Activated naive CD8-positive, alpha-beta T cell treated with anti-CD3 and anti-CD28 coated beads for 36 hours (primary cell): ENCODE measurements at places on chromosomes 11 and 22. TPM values are rescaled to one million over a fixed set of nuclear protein-coding genes. Genes with fewer than 3 reads are reported as not detected.

The TUG1 gene
- 47.4 TPM for total RNA-seq

The KDM4E gene
- not detected for total RNA-seq

The MICAL3 gene
- total RNA-seq, result 41.3 TPM

The ART1 gene
- total RNA-seq, result not detected

The POU2AF3 gene
- not detected for total RNA-seq

The TEX12 gene
- 0.25 TPM for total RNA-seq

The ST14 gene
- total RNA-seq, result 0.48 TPM

DNA sequence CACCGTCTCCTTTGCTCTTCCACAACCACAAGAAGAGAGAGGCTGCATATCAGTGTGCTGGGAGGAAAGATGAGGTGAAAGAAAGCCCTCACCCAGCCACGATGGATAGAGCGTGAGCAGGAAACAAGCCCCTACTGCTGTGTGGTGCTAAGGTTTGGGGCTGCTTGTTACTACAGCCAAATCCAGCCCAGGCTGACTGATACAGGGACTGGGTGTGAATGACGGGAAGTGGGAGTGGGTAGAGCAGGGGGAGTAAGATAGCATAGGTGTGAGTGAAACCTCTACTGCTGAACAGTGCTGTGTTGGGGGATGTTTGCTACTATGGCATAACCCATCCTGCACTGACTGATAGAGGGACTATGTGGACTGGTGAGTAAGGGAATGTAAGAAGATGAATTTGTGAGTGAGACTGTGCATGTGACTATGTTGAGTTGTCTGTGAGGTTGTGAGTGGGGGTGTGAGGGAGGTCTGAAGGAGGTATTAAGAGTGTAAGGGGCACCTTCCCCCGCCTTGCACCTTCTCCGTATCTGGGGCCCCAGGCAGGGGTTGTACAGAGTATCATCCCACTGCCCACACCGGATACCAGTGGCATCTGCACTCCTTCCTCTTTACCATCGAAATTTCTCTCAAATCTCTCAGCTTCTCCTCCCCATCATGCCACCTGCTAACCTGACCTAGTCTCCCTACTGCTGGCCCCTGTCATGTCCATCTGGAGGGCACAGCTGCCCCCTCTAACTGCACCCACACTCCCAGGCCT, 91.5 kb downstream of the MN1 start:
- H3K4me3 ChIP-seq, result no peak overlapping the region
- DNase-seq, result no peak
- no peak overlapping the region for H3K27ac ChIP-seq
- H3K36me3 ChIP-seq, result no peaks in the 10 kb centered on the region
- no peaks in the 10 kb centered on the region for H3K4me1 ChIP-seq

DNA sequence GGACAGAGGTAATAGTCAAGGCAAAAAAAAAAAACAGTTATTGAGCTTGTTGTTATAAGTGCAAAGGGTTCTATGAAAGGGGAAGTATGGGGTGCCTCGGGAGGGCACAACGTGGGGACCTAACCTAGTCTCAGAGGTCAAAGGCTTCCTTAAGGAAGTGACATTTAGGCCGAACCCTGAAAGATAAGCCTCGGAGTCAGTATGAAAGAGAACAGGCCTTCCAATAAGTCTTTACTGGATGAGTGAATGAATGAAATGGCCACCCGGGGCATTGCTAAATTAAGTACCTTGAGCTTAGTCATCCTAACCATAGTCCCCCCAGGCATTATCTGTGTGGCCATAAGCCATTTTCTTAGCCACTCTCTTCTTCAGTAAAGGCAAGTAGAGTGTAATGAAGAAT, 19.7 kb downstream of the FLI1 start:
- peaks cover 79% of the 10 kb centered on the region for H3K4me1 ChIP-seq
- no peaks in the 10 kb centered on the region for H3K27me3 ChIP-seq
- no peak overlapping the region for H3K4me3 ChIP-seq
- peaks cover 40% of the 10 kb centered on the region for H3K36me3 ChIP-seq

DNA sequence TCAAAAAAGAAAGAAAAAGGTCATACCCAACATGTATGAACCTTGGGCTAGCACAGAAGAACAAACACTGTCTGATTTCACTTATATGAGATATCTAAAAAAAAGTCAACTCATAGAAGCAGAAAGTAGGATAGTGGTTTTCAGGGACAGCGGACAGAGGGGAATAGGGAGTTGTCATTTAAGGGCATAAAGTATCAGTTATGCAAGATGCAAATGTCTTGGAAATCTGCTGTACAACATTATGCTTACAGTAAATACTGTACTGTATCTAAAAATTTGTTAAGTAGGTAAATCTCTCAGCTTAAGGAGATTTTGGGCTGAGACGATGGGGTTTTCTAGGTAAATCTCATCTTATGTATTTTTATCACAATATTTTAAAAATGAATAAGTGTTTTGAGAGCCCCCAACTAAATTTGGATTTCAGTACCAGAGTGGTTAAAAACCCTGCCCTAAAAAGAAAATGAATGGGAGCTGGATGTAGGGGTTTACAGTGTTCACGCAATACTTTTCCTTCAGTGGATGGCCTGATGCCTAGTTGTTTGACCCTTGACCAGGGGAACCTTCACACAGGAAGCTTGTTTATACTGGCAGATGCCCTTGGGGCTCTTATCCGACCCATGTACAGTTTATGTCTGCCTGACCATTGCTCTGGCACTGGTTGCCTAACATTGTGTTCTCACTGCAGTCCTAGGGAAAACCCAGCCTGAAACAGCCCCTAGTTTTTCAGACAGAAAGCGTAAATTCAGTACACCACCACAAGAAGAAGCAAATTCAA, 34.8 kb downstream of the SLC22A9 start:
- H3K27me3 ChIP-seq, result peaks cover 7% of the 10 kb centered on the region
- H3K4me1 ChIP-seq, result no peaks in the 10 kb centered on the region
- DNase-seq, result no peak
- no peak overlapping the region for H3K27ac ChIP-seq

GRCh38 chr11:103222806-103223205, 113.6 kb downstream of the DYNC2H1 start:
- H3K4me1 ChIP-seq, result no peaks in the 10 kb centered on the region
- no peaks in the 10 kb centered on the region for H3K27me3 ChIP-seq
- no peak for DNase-seq
- H3K36me3 ChIP-seq, result no peaks in the 10 kb centered on the region
- H3K4me3 ChIP-seq, result no peak overlapping the region

GRCh38 chr11:35826006-35826405, 117.9 kb upstream of the LDLRAD3 start:
- no peaks in the 10 kb centered on the region for H3K36me3 ChIP-seq
- no peak overlapping the region for H3K27ac ChIP-seq
- peaks cover 9% of the 10 kb centered on the region for H3K4me1 ChIP-seq
- H3K4me3 ChIP-seq, result no peak overlapping the region

DNA sequence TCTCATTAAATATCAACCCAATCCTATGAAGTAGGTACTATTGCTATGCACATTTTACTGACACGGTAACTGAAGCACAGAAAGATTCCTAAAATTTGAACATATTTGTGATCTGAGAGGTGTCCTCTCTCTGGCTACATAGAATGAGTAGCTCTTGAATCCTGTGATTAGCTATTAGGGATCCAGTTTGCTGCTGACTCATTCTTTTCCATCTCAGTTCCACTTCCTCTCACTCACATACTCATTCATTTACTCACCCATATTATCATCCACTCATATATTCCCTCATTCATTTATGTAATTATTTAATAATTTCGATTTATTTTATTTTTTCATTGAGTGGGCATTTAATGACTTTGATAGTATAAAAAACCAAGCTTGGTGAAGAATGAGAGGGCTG, 42.7 kb downstream of the OR5B17 start:
- peaks cover 22% of the 10 kb centered on the region for H3K27me3 ChIP-seq
- no peak overlapping the region for H3K27ac ChIP-seq
- no peak for DNase-seq
- no peaks in the 10 kb centered on the region for H3K4me1 ChIP-seq

DNA sequence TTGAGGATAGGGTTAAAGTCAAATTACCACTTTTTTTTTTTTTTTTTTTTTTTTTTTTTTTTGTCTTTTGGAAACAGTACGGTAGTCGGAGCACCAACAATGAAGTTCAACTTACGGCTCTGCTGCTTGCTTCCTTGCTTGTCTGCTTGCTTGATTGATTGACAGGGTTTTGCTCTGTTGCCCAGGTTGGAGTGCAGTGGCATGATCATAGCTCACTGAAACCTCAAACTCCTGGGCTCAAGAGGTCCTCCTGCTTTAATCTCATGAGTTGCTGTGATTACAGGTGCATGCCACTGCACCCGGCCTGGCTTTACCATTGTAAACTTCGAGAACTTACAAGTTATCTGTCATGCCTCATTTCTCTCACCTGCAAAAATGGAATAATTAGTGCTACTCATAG, 5.8 kb downstream of the SGSM3 start:
- no peak overlapping the region for H3K27ac ChIP-seq
- H3K36me3 ChIP-seq, result peaks cover 10% of the 10 kb centered on the region
- H3K27me3 ChIP-seq, result no peaks in the 10 kb centered on the region
- H3K4me1 ChIP-seq, result peaks cover 30% of the 10 kb centered on the region

DNA sequence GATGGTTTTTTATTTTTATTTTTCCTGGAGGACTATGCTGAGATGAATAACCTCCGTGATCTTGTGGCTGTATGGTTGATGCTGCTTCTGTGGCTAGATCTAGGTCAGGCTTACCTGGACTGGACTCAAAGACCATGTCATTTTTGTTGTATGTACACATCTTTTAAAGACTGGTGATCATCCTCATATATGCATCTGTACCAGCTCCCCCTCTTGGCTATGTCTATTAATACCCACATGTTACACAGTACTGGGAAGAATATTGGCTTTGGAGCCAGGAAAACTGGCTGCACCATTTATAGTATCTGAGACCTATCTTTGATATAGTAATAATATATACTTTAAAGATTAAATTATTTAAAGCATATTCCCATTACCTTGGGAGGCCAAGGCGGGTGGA, 18.4 kb upstream of the PITPNB start:
- peaks cover 4% of the 10 kb centered on the region for H3K36me3 ChIP-seq
- H3K4me1 ChIP-seq, result peaks cover 5% of the 10 kb centered on the region
- DNase-seq, result no peak

DNA sequence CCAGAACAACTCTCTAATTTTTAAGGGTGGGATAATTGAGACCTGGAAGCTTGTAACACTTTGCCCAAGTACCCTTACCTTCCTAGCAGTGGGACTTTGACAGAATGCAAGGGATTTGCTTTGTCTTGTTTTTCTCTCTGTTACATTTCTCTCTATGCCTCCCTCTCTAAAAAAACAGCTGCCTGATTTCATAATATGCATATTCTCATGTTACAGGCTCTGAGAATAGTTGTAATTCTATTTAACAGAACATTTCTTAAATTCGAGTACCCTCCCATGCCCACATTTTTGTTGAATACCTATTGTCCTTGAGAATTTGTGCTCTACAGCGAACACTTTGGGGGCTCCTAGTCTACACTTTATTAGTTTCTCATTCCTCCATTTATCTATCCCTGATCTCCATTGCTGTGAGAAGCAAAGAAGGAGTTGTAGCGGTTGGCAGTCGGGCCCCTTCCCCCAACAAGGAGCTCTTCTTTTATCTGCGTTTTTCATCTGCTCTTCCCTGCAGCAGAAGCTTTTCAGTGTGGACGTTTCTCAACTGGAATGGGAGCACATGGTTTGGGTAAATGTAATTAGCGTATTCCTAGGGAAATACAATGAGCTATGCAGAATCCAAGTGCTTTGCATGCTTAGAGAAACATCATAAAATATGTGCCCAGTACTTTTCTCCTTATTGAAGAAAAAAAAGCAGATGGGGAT, 117.7 kb upstream of the CCDC90B start:
- no peak overlapping the region for H3K27ac ChIP-seq
- no peaks in the 10 kb centered on the region for H3K36me3 ChIP-seq
- no peaks in the 10 kb centered on the region for H3K4me1 ChIP-seq
- H3K4me3 ChIP-seq, result no peak overlapping the region
- no peak for DNase-seq
- H3K27me3 ChIP-seq, result no peaks in the 10 kb centered on the region

DNA sequence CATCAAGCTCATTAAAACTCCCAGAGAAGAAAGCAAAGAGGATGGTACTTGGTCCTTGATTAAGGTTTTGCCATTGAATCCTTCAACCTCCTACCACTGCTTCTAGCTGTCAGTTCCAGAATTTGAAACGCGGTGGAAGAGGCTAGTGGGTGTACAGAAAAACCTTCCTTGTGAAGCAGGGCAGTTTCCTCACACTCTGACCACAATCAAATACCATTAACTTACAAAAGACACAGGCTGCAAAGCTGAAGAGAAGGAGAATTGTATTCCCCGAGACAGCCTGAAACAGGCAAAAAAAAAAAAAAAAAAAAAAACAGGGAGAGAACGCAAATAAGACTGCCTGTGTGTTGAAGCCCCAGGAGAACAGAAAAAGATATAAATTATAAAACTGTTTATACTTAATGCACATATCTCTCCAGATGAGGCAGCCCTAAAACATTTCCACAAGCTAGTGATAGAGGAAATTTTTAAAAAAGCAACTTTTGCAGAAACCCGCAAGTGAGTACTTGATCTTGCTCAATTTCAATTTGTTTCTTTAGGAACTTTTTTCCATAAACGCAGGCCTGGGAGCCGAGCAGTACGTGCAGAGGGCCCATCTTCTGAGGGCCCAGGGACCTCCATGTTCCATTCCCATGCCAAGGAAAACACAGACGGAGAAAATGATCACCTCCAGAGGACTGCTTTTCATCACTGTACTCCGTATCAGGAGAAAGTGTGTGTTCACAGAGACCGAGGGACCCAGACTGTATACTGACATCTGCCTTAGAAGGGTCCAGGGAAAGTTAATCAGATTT, 218.7 kb upstream of the BLID start:
- DNase-seq, result no peak
- H3K27me3 ChIP-seq, result peaks cover 4% of the 10 kb centered on the region
- no peak overlapping the region for H3K4me3 ChIP-seq
- H3K36me3 ChIP-seq, result no peaks in the 10 kb centered on the region

DNA sequence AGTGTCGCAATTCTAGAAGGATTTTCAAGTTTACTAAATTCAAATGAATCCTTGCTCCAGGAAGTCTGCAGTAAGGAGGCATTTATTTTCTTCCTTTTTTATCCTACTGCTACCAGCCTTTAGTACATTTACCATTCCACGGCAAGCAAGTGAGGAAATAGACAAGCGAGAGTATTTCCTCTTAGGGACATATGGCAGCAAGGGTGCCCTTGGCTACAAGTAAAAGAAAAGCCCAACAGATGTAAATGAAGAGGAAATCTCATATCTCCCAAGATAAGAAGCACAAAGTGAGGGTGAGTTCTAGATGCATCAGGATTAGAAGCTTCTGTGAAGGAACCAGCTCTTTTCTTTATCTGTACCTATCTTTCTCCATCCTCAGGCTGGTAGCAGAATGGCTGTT, 37.8 kb upstream of the FZD4 start:
- no peak for DNase-seq
- H3K4me3 ChIP-seq, result no peak overlapping the region
- peaks cover 8% of the 10 kb centered on the region for H3K27me3 ChIP-seq
- H3K27ac ChIP-seq, result no peak overlapping the region

DNA sequence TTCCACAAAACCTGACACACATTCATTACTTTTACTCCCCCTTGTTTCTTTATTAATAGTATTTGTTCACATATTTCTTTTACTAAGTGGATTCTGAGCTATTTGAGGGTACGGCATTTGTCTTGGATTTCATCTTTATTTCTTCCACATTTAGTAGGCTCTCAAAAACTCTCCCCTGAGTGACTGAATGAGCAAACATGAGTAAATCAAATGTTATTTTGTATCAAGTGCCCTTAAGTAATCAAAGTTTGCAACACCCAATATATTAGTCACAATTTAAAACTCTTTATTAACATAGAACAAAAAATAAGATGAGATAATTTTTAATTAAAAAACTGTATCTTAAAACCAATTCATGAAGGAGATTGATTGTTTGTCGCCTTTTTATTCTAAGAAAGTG, 1101.9 kb upstream of the TENM4 start:
- no peaks in the 10 kb centered on the region for H3K27me3 ChIP-seq
- no peaks in the 10 kb centered on the region for H3K4me1 ChIP-seq
- H3K27ac ChIP-seq, result no peak overlapping the region
- H3K4me3 ChIP-seq, result no peak overlapping the region
- no peak for DNase-seq
- H3K36me3 ChIP-seq, result no peaks in the 10 kb centered on the region
